ENCODE measurements at places on chromosomes 5 and 9. TPM values are rescaled to one million over a fixed set of nuclear protein-coding genes. Genes with fewer than 3 reads are reported as not detected.

DNA sequence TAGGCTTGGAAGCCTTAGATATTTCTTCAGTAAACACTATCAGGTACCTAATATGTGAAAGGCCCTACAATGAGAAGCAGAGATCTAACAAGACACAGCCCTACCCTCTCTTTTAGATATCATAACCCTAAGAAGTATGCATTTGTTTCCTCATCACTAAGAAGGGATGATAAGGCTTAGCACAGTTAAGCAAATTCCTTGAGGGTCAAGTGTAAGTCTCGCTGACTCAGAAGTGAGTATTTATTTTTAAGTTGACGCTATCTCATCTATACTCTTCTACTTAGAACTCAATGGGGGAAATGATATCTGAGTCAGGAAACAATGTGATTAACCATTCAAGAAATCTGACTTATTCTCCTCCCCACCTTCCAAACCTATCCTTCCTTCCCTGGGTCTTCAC is 149.7 kb downstream of the ESM1 start:
- DNase-seq, result no peak

GRCh38 chr5:53895091-53895683 is 334.7 kb downstream of the NDUFS4 start:
- DNase-seq, result no peak

DNA sequence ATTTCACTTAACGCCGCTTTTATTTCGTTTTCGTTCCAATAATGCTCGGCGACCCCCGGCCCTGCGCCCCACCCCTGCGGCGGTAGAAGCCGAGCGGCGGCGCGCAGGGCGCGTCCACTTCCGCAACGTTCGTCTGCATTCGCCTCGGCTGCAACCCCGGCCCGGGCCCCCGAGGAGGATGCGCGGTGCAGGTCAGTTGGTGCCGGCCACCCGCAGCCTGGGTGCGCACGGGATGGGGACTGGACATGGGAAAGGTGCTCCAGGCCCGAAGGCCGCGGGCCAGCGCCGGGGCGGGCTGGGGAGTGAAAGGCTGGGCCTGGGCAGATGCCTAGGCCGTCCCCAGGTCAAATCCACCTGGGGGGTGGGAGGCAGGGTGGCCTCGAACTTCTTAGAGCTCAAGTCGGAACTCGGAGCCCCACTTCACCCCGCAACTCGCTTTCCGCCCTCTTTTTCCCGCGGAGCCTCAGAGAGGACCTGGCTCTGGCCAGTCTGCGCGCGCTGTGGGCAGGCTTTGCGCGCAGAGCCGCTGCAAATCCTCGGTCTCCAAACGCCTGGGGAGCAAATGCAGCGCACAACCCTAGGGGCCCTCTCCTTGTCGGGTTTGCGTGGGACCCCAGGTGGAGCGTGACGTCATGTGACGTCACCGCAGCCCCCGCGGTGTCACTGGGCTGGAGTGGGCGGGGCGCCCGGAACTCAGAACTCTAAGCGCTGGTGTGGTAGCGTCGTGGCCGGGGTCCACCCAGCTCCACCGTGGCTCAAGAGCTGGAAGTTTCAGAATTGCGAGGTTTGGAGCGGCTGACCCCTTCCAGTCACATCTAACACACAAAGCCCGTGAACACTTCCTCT is 3.3 kb downstream of the TLX3 start:
- peak; percentile 49 for DNase-seq

DNA sequence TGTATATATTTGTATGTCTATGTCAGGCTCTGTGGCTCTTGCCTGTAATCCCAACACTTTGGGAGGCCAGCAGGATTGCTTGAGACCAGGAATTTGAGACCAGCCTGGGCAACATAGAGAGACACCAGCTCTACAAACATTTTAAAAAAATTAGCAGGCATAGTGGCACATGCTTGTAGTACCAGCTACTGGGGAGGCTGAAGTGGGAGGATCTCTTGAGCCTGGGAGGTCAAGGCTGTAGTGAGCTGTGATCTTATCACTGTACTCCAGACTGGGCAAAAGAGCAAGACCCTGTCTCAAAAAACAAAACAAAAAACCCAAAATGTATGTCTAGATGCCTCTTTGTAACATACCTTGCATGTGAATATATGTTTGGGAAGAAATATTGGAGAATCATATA is 15.8 kb downstream of the ARRDC3 start:
- no peak for DNase-seq

DNA sequence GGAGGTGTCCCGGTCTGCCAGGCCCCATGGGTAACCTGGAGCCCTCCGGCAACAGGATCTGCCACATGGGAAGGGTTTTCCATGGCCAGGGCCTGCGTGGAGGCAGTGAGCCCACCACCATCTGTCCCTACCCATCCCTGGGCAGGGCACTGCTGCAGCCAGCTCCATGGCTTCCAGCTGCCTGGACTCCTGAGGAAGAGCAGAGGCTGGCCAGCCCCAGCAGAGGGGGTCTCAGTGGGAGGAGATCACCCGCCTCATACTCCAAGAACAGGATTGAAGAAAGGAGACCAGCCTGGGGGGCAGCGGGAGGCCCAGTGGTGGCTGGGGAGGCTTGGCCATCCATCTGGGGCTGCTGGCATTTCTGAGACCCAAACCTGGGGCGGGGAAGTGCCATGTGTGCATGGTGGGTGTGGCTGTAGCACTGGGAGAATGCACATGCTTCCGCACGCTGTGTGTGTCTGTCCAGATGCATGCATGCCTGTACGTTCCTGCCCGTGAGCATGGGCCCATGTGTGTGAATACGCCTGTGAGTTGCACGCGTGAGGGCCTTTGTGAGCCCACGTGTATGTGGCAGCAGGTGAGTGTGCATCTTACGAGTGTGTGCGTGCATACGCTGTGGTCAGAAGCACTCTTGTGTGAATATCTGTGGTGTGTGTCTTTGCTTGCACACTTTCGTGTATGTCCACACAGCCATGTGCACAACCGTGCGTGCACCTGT is 78.5 kb downstream of the LMX1B start:
- DNase-seq, result no peak

- no peak for DNase-seq
Measured at GRCh38 chr5:89733772-89734171, 675.8 kb downstream of the CETN3 start.

GRCh38 chr9:95770653-95771131 is 104.8 kb upstream of the ERCC6L2 start:
- no peak for DNase-seq

- DNase-seq, result no peak
Measured at GRCh38 chr5:159975462-159976019, 33.4 kb upstream of the TTC1 start.

PCDHB16 gene
- not detected for total RNA-seq

RORB gene
- 0.03 TPM for total RNA-seq

Data from activated naive CD8-positive, alpha-beta T cell treated with anti-CD3 and anti-CD28 coated beads, Interleukin-2, amount 10 ng/mL, durations not matched to agents 7 days and 5 days (primary cell).